ENCODE measurements at places on chromosomes 2 and 18.

GRCh38 chr2:101682311-101682710 lies 15.2 kb upstream of the MAP4K4 start:
- no peak for DNase-seq

DNA sequence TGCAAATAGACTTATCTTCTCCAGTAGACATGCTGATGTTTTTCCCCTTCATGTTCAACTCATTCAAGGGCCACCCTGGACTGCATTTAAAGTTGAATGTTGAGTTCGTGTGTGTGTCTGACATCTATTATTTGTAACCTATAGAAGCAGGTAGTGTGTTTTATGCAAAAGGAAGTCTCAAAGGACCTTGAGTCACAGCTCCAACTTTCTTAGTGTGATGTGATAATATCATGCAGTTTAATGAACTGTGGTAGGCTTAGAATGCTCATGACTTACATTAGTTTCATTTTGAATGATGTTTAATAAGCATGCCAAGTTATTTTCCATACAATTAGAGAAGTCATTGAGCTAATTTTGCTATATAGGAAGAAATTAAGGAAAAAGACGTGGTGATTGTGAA lies 67.9 kb downstream of the CERS6 start:
- DNase-seq, result no peak

- no peak for DNase-seq
Observed at GRCh38 chr2:62363166-62363565, 142.8 kb downstream of the TMEM17 start.

DNA sequence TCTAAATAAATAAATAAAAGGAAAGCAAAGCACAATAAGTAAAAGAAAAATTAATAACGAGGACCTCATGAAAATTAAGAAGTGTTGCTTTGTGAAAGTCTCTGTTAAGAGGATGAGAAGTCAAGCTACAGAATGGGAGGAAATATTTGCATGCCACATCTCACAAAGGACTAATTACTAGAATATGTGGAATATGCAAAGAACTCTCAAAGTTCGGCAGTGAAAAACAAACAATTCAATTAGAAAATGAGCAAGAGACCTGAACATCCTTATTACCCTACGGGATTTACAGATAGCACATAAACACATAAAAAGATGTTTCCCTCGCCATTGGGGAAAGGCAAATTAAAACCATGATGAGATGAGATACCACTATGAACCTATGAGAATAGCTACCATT lies 23.3 kb downstream of the CYP26B1 start:
- DNase-seq, result no peak

GRCh38 chr2:241031436-241032165 lies 33.2 kb downstream of the SNED1 start:
- DNase-seq, result no peak
